Neural progenitor cell (in vitro differentiated cells): ENCODE measurements at places on chromosomes 3 and 15. TPM values are rescaled to one million over a fixed set of nuclear protein-coding genes. Genes with fewer than 3 reads are reported as not detected.
A peak's percentile ranks its signal among the peaks of the same experiment; 100 is the strongest.

SNAPC5 gene
- 26.2 and 32.7 TPM in 2 replicates for total RNA-seq

DNA sequence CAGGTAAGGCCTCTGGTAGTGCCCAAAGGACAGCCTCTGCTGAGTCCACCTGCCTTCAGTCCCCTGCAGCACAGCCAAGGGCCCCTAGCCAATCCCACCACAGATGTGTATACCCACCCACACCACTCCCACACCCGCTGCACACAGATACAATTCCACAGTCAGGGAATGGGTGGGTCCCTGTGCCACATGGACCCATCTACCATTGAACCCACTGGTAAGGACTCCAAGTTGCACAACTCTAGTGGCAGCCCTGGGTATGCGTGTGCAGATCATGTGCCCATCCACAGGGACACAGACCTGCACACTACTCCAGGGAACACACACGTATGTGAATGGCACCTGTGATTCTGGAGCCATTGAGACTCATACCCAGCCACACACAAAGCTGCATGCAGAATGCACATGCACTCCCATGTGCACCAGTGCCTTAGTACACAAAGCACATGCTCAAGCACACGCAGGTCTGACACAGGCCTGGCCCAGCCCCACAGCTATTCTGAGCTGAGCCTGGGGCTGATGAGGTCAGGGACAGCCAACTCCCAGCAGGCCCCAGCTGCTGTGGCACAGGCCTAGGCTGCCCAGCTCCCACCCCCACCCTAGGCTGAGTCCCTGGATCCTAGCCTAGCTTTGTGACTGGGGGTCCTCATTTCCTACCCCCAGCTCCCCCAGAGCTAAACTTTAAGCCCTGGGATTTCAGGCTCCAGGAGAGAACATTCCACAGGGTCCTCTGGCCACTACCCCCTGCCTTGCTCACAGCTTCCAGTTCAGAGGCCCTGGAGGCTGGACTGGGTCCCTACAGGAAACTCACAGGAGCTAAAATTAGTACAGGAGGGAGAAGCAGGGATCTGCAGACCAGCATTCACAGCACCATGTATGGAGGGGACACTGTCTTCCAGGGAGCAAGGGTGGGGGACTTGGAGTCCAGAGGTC lies 2.7 kb upstream of the ALS2CL start:
- H3K4me3 ChIP-seq = no peak overlapping the region
- H3K27ac ChIP-seq = no peak overlapping the region
- H3K27me3 ChIP-seq = peaks cover 49% of the 10 kb centered on the region
- H3K4me1 ChIP-seq = peaks cover 8% of the 10 kb centered on the region

TP63 gene
- total RNA-seq = 0.62 TPM in 1 of 2 replicates, not detected in the other

DNA sequence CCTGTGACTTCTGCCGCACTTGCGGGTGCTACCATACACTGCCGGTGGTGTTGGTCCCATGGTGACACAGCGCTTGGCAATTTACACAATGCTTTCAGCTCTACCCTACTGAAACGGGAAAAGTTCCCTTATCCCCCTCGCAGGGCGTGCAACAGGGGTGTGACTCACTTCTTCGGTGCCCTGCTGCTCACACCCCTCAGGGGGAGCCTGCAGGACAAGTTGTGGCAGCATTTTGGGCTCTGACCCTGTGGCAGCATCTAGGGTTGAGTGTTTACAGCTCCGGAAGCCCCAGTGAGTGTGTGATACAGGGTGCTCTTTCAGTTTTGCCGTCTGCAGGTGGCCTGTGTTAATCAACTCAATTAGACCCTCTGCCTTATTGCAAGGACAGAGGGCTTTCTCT lies 324.7 kb upstream of the RGMA start:
- H3K36me3 ChIP-seq = no peaks in the 10 kb centered on the region
- no peaks in the 10 kb centered on the region for H3K27me3 ChIP-seq
- DNase-seq = no peak
- H3K4me1 ChIP-seq = peaks cover 23% of the 10 kb centered on the region
- H3K4me3 ChIP-seq = no peak overlapping the region

DNA sequence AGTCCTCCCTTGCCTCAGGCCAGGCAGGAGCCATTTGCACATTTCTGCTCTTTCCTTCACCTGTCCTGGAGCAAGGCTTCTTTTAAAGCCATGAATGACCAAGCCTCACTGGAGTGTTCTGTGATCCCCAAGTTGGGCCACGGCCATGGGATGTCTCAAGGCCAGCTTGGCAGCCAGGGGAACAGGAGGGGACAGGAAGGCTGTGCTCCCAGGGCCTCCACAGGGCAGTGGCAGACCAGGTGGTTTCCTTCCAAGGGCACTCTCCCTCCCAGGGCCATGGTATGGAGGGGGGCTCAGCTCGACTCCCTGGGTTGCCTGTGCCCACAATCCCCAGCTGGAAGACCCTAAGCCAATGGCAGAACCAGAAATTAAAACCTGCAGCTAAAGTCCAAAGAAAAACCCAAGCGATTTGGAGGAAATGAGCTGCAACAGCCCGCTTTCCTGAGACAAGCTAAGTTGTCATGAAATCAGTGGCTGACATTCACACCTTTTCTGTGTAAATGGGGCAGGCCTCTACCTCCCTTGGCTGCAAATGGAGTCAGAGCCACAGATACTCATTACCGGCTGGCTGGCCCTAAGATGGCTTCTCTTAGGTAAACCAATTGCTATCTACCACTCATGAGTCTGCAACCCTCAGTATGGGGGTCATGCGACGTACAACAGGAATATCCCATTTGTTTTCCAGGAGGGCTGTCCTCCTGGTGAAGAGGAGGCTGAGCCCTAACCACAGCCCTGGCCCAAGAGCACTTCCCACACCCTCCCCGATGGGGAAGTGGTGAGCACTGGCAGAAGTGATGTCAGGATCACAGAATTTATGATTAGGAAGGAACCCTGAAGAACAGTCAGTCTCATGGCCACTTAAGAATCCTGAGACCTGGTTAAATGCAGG lies 83.3 kb downstream of the SNRK start:
- no peak overlapping the region for H3K27ac ChIP-seq
- no peak for DNase-seq
- H3K27me3 ChIP-seq = no peaks in the 10 kb centered on the region
- H3K4me3 ChIP-seq = no peak overlapping the region
- H3K36me3 ChIP-seq = no peaks in the 10 kb centered on the region

DNA sequence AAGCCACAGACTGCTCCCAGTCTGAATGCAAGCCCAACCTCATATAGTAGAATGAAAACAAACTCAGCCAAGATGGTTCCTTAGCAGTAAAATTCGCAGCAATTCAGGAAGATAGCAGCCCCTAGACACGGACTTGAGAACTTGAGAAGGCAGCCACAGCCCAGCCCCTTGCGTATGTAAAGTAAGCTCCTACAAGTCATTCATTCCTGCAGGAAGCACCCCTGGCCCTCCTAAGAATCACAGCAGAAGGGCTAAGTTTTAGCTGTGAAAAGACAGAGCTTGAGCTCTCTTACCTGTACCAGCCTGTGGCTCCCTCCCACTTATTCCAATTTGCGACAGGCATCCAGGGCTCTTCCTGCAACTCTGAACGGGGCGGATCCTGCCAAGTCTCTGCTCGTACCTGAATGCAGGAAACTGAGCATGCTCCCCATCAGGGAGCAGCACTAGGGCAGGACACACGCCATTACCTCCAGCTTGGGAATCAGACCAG lies 136.4 kb downstream of the MAGI1 start:
- H3K27ac ChIP-seq = no peak overlapping the region
- H3K36me3 ChIP-seq = no peaks in the 10 kb centered on the region
- H3K4me1 ChIP-seq = peaks cover 19% of the 10 kb centered on the region
- no peaks in the 10 kb centered on the region for H3K27me3 ChIP-seq
- peak; percentile 50 for DNase-seq

DNA sequence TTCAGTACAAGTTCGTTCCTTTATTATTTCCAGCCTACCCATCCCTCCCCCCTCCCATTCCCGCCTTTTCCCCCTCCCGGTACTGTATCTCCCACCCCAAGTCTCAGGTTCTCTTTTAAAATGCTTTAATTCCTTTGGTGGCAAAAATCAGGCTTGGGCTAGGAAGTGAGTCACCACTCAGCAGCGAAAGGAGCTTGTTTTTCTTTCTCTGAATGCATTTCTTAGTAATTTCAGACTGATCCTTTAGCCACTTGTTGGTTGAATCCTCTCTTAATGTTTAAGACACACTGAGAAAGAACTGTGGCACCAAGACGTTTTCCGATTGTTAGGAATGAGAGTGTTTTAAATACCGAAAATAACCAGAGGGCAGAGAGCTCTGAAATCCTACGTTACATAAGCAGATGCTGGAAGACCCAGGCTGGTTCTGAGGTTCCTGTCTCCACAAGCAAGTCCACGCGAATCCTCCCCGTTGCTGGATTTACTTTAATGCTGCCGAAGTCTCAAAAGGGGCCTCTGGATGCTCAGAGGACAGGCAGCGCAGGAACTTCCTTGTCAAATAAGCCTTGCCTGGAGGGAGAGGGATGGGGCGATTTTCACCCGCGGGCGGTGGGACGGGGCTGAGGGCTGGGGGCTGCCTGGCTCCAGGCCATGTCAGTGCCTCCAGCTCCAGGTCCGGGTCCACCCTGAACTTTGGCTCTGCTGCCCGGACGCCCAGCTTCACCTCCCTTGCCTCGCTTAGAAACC lies 854 bp upstream of the COL8A1 start:
- H3K27me3 ChIP-seq = peaks cover 74% of the 10 kb centered on the region
- H3K27ac ChIP-seq = no peak overlapping the region
- peaks cover 4% of the 10 kb centered on the region for H3K4me1 ChIP-seq
- H3K4me3 ChIP-seq = peak overlapping the region; percentile 50
- H3K36me3 ChIP-seq = no peaks in the 10 kb centered on the region
- peak; percentile 59 for DNase-seq

DNA sequence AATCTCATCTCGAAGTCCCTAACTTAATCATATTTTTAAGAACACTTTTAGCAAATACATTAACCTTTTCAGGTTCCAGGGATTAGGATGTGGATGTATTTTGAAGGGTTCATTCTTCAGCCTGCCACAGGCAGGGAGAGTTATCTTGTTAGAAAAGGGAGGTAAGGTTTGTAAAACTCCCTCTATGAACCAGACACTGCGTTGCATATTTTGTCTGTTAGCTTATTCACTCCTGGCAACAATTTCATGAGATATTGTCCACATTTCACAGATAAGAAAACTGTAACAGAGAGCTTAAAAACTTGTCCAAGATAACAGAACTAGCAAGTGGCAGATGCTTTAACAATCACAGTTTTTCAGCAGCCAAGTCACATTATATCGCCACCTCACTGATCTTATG lies 155.4 kb downstream of the DIPK2A start:
- DNase-seq = no peak
- H3K27ac ChIP-seq = no peak overlapping the region
- peaks cover 25% of the 10 kb centered on the region for H3K4me1 ChIP-seq
- no peak overlapping the region for H3K4me3 ChIP-seq
- H3K36me3 ChIP-seq = no peaks in the 10 kb centered on the region

DNA sequence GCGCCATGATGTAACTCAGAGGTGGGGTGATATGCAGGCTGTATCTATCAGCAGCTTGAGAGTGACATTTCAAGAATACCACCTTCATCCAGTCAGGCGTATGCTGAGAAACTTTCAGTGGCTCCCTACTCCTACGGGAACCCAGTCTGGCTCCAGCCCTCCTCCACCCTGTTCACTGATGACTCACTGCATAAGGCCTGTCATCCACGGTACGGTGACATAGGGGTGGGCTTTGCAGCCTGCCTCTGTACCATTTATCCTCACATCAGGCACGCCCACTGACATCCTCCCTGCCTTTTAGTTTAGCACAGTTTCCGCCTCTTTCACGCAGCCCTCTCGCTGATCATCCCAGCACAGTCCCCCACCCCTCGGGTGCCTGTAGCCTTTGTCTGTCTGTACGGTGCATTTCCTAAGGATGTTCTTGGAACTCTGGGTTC lies 11.7 kb downstream of the PXYLP1 start:
- no peaks in the 10 kb centered on the region for H3K27me3 ChIP-seq
- DNase-seq = no peak
- H3K27ac ChIP-seq = no peak overlapping the region
- no peak overlapping the region for H3K4me3 ChIP-seq

DNA sequence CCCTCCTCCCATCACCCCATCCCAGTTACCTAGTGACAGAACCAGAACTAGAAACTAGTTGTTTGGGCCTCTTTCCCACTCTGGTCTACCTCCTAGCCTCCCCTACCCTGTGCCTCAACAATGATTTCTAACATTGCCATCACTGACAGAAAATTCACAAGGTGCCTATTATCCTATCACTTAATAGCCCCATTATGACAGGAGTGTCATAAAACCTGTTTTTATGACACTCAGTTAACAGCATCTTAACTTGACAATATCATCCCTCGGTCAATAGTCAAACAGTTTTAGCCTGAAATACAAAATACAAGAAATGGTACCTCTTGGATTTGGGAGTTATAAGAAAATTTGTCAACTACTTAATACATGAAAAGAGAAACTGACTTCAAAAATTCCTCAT lies 46.5 kb downstream of the ULK4 start:
- H3K4me1 ChIP-seq = peaks cover 2% of the 10 kb centered on the region
- DNase-seq = no peak
- no peaks in the 10 kb centered on the region for H3K27me3 ChIP-seq
- H3K27ac ChIP-seq = no peak overlapping the region

RTP3 gene
- not detected in 2 replicates for total RNA-seq

DNA sequence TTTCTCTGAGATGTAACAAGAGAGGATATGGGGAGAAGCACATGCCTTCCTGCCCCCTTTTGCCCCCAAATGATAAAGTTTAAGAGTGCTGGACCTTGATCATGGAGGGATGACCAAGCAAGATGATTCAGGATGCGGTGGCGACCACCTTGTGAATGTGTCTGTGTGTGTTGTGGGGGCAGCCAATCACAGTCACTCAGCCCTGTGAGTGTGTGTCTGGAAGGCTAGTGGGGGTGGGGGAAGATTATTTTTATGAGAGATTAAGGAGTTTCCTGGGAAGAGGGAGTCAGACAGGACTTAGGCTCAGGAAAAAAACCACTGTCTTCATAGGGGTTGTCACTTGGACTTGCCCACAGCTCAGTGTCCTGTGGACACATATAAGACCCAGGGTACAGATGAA lies 57.8 kb upstream of the KY start:
- no peaks in the 10 kb centered on the region for H3K36me3 ChIP-seq
- no peak overlapping the region for H3K27ac ChIP-seq
- no peaks in the 10 kb centered on the region for H3K4me1 ChIP-seq
- DNase-seq = no peak
- no peak overlapping the region for H3K4me3 ChIP-seq
- H3K27me3 ChIP-seq = no peaks in the 10 kb centered on the region

ACOX2 gene
- total RNA-seq = 4.3 and 7.6 TPM in 2 replicates

- H3K27me3 ChIP-seq = peaks cover 12% of the 10 kb centered on the region
- peak; percentile 71 for DNase-seq
- H3K27ac ChIP-seq = no peak overlapping the region
- no peaks in the 10 kb centered on the region for H3K4me1 ChIP-seq
- H3K36me3 ChIP-seq = no peaks in the 10 kb centered on the region
- H3K4me3 ChIP-seq = no peak overlapping the region
Measured at GRCh38 chr3:62558549-62559112, 185.3 kb upstream of the FEZF2 start.

GRCh38 chr3:66253790-66254620 lies 33.2 kb downstream of the SLC25A26 start:
- H3K4me1 ChIP-seq = no peaks in the 10 kb centered on the region
- no peaks in the 10 kb centered on the region for H3K27me3 ChIP-seq
- DNase-seq = peak; percentile 12
- no peak overlapping the region for H3K4me3 ChIP-seq
- no peaks in the 10 kb centered on the region for H3K36me3 ChIP-seq

DNA sequence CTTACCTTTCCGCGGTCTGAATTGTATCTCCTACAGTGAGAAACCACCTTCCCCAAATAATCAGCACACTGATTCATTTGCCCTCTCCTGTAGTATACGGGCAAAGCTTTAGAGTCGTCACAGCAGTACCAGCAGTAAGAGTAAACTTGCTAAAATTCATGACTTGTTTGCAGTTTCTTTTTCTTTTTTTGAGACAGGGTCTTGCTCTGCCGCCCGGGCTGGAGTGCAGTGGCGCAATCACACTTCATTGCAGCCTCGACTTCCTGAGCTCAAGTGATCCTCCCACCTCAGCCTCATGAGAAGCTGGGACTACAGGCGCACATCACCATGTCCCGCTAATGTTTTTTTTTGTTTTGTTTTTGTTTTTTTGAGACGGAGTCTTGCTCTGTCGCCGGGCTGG lies 11.9 kb downstream of the SCAMP5 start:
- no peak for DNase-seq
- H3K27ac ChIP-seq = no peak overlapping the region
